Liver (tissue), 10 donors: ENCODE measurements at places on chromosomes 1 and 21.

- DNase-seq, result no peak
These were observed 83.4 kb downstream of the PDE9A start for GRCh38 chr21:42736646-42737350.

GRCh38 chr21:27681038-27681437 lies 714.1 kb upstream of the ADAMTS5 start:
- no peak for DNase-seq

DNA sequence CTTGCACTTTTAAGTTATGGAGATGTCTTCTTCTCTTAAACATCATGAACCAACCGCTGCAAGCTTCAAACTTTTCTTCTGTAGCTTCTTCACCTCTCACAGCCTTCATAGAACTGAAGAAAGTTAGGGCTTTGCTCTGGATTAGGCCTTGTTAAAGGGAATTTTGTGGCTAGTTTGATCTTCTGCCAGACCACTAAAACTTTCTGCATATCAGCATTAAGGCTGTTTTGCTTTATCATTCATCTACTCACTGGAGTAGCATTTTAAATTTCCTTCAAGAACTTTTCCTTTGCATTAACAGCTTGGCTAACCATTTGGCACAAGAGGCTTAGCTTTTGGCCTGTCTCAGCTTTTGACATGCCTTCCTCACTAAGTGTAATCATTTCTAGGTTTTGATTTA lies 43.0 kb upstream of the RGL1 start:
- no peak for DNase-seq

DNA sequence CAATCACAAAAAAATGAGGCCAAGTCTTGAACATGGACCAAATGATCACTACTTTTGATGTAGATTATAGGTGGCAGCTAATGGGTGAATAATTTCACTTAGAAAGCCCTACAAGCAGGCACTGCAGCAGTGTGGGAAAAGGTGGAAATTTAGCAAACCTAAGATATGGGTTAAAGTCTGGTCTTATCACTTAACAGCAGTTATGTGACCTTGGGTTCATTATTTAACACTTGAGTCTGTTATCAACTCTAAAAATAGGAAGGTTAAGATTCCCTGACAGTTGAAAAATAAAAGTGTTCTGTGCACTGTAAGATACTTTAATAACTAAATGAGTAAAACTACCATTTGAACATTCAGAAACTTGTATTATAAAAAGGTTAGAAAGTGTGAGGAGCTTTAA lies 47.5 kb downstream of the SSX2IP start:
- no peak for DNase-seq

- DNase-seq, result no peak
These were observed 140.7 kb downstream of the NOS1AP start for GRCh38 chr1:162210196-162210595.

GRCh38 chr1:30770150-30770549 lies 12.6 kb upstream of the LAPTM5 start:
- DNase-seq, result peak; percentile 69

DNA sequence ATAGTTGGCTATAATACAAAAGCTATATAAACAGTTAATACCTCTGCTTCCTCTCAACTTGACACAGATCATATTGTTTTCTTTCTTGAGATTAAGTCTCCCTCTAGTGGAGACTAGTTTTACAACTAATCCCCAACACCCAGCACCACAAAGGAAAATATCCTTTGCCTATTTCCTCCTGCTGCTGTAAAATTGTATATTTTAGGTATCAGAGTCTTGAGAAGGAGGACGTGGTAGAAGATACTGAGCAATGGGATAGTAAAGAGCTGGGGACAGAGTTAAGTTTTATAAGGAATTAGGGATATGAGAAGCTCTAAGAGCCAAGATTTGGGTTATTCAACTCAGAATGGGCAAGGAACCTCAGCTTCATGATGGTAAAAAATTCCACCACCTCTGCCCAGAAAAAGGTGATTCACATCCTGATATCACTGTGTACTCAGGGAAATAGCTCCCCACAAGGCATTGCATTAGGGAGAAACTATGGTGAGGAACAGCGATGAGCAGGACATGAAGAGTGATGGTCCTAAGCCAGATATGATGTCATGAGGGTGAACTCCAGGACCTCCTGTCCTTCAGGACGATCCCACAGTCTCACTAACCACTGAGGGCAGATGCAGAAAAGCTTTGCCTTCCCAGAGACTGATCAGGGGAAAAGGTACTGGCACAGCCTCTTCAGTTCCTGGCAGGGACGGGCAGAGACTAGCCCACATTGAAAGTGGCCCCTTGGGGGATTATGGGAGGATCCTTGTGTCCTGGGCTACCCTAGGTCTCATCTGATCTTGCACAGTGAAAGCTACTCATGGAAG lies 14.7 kb upstream of the CFAP126 start:
- no peak for DNase-seq

DNA sequence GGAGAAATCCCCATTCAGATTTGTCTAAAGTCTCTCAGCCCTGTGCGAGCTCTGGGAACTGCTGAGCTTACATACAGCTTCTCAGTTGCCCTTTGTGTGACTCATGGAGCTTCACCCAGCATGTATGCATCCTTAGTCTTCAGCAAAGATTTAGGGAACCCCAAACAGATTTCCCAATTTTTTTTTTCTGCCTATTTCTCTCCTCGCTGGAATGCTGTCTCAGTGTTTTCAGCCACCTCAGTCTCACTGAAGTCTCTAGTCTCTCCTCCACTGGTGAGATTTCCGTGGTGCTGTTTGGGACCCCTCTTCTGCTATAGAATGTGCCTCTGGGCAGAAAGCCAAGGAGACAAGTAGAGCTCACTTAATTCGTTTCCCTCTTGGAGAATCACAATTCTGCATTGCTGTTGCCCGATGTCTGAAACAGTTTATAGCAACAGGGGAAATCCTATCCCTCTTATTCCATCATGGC lies 28.1 kb upstream of the TXLNA start:
- no peak for DNase-seq

- no peak for DNase-seq
These were observed 18.3 kb downstream of the SUSD4 start for GRCh38 chr1:223345720-223346119.
